ENCODE measurements at places on chromosomes 5 and 9. TPM values are rescaled to one million over a fixed set of nuclear protein-coding genes. Genes with fewer than 3 reads are reported as not detected.
A peak's percentile ranks its signal among the peaks of the same experiment; 100 is the strongest.

GRCh38 chr5:120368923-120369715, 95.0 kb upstream of the PRR16 start:
- peak; percentile 90 for DNase-seq

DNA sequence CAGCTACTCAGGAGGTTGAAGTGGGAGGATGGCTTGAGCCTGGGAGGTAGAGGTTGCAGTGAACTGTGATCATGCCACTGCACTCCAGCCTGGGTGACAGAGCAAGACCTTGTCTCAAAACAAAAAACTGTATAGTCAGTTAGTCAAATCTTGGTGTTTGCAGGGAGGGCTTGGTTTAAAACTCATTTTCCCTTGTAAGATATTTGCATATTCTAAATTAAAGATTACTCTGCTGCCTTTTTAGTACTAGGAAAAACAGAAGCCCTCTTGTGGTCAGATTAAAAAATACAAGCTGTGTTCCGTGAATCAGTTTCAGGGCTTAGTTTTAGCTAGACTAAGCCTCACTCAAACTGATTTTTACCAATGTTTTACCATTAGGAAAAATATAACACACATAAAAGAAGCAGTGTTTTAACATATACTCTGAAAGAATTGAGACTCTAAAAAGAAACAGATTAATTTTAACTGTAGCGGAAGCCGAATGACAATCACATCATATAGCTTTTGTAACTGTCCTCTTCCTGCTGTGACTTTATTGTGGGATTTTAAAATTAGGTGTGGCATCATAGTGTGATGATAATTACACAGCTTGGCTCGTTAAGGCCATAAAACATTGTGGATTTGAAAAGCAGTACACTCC, 84.9 kb upstream of the BASP1 start:
- DNase-seq: no peak

Gene SPINK5
- total RNA-seq: 12.8 TPM

DNA sequence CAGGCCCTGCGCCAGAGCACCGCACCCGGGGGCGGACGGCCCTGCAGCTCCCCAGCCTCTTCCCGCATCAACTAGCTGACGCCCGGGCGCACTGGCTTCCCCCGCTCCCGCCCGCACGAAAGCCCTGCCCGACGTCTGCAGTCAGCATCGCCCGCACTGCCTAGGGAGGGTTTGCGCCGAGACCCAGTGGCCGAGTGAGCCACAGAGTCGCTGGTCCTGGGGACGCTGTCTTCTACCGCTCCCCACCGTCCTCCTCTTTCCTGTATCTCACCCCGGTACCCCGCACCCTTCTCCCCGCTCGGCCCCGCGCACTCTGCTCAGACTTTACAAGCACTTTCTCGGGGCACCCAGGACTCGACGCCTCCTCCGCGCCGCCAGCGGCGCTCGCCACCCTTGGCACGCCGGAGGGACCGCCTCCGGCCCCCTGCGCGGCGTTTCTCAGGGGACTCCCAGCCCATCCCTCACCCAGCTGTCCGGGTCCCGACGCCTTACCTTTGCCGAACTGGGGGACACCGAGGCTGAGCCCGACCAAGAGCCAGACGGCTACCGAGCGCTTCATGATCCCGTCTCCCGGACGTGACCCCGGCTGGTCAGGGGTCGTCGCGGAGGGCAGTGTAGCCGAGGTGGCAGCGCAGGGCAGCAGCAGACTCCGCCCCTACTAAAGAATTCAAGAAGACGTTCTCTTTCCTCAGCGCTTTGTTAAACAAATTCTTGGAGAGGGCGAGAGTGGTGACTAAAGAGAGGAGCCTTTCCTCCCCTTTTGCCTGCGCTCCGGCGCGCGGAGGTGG, 670 bp downstream of the EDIL3 start:
- DNase-seq: peak; percentile 33

- DNase-seq: no peak
Measured at GRCh38 chr9:116767219-116767618, 80.1 kb downstream of the TRIM32 start.

DNA sequence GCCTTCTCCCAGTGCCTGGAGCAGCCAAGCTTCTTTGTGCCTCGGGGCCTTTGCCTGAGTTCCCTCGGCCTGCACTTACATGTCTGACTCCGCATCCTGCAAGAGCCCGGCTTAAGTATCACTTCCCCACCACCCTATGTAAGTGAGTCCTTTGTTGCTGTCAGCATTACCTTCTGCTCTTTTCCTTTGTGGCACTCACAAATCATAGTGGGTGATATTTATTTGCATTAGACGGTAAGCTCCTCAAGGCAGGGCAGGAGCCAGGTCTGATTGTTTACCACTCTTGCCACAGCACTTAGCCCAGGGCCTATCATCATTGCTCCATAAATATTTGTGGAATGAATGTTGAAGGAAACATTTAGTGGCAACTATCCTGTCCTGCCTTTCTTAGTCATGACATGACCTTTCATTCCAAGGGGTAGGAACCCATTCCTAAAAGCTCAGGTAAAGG, 4.8 kb downstream of the GM2A start:
- DNase-seq: no peak

Gene F2RL2
- 0.84 TPM for total RNA-seq

Gene ALAD
- 64.1 TPM for total RNA-seq

DNA sequence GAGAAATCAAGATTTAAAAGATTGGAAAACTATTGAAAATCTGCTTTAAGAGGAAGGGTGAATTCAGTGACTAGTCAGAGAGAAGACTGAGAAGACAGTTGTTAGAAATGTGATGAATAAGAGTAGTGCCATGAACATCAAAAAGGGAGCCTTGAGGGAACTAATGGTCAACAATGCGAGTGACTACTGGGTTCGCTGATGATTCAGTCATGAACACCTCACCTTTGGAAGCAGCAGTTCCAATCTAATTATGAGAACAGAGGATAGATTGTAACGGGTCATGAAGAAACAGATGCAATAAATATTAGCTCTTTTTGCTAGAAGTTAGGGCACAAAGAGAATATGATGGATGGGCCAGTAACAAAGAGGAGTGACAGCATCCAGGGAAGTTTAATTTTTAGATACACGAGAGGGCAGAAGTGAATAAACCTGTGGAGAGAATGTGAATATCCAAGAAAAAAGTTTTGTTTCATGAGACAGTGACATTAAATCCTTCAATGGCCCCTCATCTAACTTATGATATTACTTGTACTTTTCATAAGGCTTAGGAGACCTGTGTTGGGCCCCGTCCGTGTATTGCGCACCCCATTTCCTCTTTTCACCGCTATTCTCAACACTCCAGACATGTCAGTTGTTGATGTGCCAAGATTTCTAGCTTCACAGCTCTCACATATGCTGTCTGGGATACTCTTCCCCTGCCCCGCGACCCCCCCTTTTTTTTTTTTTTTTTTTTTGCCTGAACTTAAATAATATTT, 23.5 kb upstream of the IFNE start:
- DNase-seq: no peak

GRCh38 chr5:45639040-45639439, 57.1 kb downstream of the HCN1 start:
- no peak for DNase-seq

DNA sequence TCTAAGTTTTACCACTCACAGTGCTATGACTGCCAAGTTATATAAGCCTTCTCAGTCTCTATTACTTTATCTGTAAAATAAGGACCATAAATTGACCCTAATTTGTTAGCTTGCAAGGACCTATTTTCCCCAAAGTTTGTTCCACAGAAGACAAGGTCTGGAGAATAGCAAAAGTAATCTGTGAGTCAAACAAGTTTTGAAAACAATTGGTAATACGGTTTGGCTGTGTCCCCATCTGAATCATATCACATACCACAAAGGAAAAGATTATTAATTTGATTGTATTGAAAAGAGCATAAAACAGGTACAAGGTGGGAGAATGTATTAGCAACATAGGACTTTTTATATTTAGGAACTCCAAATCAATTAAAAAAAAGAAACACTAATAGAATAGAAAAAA, 124.0 kb upstream of the TARS1 start:
- DNase-seq: no peak

Gene IL7R
- total RNA-seq: 12.0 TPM

DNA sequence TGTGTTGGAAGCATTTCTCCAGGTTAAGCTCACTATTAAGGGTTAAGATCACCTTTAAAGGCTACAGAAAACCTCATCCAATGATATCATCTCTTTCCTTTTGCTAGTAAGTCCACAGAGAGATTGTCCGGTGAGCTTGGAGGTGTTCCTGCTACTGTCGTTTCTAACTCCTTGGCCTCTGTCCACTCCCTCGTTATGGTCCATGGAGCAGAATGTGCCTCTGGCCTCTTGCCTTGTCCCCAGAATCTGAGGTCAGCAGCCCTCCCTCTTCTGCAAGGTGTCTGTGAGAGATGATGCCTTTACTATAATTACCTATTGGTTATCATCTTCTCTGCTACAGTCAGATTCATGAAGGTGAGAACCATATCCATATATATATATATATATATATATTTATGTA, 15.0 kb downstream of the ORM2 start:
- no peak for DNase-seq

DNA sequence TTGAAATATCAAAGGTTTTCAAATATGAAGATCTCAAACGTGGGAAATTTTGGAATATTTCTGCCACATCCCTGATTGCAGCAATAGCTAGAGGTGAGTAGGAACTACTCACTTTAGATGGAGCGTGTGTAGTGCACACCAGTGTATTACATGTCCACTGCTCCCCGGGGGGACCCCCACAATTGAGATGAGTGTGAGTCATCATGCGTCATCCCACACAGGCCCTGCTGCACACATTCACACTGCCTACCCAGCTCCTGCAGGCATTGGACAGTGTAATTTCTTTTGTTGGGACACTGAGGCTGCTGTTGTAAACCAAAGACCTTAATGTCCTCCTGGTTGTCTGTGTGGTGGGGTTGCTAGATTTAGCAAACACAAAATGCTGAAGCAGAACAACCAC, 280.0 kb downstream of the GAS1 start:
- no peak for DNase-seq

DNA sequence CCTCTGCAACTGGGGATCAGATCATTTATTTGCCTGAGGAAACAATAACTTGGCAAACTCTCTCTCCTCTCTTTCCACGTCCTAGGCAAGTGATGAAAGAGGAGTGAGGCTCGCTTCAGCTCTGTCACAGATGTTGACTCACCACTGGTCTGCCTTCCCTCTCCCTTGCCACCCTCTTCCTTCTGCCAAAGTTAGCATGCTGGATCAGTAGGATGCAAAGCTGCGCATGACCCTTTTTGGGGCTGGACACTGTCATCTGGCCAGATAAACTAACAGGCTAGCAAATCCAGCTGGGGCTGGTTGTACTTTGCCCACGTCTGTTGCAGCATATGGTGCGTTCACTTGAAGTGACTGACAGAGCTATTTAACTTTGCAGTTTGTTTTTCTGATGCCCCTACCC, 36.2 kb upstream of the SMARCA2 start:
- DNase-seq: no peak

- DNase-seq: peak; percentile 34
Measured at GRCh38 chr5:143016777-143017516, 246.8 kb downstream of the ARHGAP26 start.

DNA sequence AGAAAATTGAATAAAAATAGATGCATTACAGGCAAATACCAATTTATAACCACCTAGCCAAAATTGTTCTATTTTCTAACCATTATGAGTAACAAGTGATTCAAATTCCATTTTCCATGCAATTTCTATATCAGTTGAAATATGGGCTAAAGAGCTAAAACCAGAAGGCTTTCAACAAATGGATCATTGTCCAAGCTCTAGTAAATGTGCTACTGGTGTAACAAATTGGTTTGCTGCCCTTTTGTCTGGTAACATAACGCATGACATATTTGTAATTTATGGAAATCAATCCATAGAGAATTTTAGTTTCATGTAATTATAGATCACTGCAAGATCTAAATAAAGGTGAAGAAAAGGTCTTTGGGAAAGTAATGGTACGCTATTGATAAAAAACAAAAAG, 708.0 kb upstream of the GRAMD2B start:
- DNase-seq: no peak

DNA sequence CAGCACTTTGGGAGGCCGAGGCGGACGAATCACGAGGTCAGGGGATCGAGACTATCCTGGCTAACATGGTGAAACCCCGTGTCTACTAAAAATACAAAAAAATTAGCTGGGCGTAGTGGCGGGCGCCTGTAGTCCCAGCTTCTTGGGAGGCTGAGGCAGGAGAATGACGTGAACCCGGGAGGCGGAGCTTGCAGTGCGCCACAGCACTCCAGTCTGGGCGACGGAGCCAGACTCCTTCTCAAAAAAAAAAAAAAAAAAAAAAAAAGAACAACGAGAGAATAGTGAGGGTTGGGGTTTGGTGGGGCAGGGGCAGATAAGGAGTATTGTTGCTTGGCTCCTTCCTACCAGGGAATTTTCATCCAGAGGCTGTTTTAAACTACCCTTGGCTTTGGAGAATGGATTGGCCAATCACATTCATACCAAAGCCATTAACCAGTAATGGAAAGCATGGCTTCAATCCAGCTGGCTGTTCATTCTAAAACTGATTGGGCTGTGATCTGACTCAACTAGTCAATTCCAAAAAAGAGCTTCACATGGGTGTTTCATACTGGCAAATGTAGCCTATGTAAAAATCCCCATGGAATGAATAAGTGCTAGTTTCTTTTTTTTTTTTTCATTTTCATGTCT, 64.4 kb downstream of the PLCXD3 start:
- DNase-seq: no peak

DNA sequence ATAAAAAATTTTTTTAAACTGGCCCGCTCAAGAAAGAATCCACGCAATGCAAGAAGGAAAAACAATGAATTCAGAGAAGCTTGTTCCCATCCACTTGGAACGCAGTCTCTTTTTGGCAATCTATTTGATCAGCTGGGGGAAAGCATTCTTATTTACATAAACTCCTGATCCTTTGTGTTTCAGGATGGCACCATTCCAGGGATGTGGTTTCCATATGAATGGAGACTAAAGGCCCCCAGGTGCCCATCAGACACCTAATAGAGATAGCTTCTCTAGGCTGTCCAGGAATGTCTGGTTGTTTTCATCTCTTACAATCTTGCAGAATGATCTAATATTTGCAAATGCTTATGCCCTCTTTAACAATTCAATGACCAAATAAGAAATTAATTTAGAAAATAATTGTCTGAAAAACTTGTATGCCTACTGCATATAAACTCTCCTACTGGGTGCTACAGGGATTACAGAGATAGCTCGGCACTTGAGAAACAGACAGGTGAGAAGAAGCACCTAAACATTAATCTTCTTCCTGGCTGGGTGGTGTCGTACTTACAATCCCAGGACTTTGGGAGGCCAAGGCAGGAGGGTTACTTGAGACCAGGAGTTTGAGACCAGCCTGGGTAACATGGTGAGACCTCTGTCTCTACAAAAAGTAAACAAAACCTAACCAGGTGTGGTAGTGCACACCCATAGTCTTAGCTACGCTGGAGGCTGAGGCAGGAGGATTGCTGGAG, 3.0 kb upstream of the RASGRF2 start:
- no peak for DNase-seq

Gene NR5A1
- total RNA-seq: not detected

DNA sequence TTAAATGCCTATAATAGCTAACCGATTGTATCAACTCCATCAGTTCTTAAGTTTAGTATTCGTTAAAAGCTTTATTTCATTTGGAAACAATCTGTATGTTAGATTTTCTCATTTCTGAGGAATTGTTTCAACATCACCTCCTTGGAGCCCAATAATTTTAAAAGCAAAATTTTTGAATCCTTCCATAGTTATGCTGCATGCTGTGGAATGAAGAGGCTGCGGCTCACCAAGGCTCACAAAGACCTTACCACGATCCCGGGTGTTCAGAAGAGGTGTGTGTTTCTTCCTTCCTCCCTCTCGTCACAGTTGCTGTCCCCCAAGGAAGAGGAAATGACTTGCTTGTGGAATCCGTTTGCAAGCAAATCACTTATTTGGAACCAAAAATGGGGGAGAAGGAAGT, 143.8 kb downstream of the FGF1 start:
- no peak for DNase-seq
